Stimulated activated CD4-positive, alpha-beta T cell treated with anti-CD3 and anti-CD28 coated beads, TNF-alpha, amount 100 ng/mL, for 4 hours (primary cell): ENCODE measurements at places on chromosomes 2 and 18.

DNA sequence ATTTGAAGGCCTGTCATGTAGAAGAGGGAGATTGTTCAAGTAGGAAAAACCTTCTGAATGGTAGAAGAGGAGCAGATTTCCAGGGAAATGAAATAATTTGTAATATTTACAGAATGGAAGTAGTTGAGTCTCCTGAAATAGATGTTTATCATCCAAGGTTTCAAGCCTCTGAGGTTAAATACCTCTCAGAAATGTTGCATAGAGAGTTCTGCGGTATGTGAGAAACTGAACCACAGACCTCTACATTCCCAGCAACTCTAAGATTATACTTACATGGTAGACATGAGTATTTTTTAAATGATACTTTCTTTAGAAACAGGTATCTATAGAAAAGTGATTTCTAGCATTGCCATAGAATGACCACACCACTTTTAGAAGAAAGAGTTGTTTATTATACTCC lies 379.8 kb upstream of the FANCL start:
- no peak for DNase-seq

- no peak for DNase-seq
These were observed 46.5 kb downstream of the AQP4 start for GRCh38 chr18:26819046-26819445.

GRCh38 chr18:13477147-13477683 lies 249.1 kb downstream of the FAM210A start:
- DNase-seq = no peak

DNA sequence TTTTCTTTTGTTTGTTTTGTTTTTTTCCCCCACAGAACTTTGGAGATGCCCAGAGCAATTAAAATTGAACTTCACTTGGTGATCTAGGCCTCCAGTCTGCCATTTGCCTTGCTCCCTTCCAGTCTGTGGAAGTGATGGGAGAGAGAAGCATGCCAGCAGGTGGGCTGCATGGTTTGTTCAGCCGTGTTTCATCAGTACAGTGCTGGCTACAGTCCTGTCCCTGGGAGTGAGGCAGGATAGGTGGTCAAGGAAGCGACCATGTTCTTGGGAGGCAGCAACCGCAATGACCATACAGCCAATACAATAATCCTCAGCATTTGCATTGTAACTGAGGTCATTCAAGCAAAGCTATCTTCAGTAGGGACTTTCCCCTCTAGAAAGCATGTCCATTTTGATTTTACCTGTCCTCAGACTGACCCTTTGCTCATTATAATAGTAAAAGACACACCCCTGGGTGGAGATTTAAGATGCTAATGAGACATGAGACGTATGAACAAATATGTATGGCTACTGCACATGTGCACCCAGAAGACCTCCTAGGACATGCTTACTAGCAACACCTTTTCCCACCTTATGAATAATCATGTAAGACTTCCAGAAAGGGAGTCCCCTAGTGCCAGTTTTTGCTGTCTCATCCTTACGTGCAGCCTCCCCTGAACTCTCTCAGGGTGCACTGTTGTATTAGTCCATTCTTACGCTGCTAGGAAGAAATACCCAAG lies 11.1 kb upstream of the LIPG start:
- no peak for DNase-seq

DNA sequence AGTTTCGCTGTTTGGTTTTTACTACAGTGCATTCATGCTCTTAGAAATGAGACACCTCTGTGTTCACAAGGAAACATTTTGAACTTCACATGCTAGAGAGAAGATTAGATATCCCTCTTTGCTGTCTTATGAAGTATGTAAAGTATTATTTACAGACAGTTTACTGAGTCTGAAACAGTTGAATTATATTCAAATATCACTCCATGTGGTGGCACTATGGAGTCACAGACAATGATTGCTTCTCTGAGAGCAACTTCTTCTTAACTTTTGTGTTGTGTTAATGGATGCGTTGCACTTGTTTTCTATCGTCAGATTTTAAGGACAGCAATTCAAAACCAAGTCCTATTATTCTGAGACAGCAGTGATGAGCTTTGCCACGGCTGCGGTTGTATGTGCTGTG lies 823.6 kb downstream of the GALR1 start:
- DNase-seq = no peak

GRCh38 chr18:79796531-79797405 lies 970 bp upstream of the KCNG2 start:
- DNase-seq = no peak

DNA sequence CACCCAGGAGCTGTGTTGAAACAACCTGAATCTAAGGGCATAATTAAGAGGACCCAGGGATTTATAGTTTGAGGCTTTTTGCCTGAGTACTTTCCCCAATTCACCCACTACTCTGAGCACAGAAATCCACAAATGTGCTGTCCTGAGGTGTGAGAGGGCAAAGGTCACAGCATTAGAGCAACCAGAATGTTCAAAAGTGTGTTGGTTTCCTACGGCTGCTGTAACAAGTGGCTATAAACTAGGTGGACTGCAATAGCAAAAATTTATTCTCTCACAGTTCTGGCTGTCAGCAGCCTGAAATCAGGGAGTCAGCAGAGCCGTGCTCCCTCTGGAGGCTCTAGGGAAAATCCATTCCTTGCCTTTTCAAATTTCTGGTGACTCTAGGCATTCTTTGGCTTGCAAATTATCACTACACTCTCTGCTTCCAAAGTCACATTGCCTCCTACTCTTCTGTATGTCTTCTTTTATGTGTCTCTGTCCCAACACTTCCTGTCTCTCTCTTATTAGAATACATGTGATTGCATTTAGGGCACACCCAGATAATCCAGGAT lies 91.4 kb upstream of the TACR1 start:
- no peak for DNase-seq

- no peak for DNase-seq
These were observed 269.8 kb downstream of the KLHL29 start for GRCh38 chr2:23654756-23655155.

GRCh38 chr2:210955591-210955990 lies 399.2 kb downstream of the CPS1 start:
- no peak for DNase-seq

DNA sequence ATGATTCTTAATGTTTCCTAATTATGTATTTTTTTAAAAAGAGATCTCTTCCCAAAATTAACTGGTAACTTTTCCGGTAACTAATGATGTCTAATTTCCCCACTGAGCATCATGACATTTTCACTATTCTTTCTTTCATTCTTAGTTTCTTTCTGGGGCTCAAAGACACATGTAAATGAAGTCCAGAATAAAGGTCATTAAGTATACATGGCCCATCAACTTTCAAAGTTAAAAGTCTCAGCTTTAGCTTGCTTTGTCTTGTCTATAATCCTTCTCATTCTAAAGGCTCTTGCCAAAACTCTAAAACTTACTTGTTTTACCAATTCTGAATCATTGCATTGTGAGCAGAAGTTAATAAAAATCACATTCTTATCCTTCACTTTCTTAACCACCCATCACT lies 53.6 kb downstream of the ASXL2 start:
- DNase-seq = no peak

DNA sequence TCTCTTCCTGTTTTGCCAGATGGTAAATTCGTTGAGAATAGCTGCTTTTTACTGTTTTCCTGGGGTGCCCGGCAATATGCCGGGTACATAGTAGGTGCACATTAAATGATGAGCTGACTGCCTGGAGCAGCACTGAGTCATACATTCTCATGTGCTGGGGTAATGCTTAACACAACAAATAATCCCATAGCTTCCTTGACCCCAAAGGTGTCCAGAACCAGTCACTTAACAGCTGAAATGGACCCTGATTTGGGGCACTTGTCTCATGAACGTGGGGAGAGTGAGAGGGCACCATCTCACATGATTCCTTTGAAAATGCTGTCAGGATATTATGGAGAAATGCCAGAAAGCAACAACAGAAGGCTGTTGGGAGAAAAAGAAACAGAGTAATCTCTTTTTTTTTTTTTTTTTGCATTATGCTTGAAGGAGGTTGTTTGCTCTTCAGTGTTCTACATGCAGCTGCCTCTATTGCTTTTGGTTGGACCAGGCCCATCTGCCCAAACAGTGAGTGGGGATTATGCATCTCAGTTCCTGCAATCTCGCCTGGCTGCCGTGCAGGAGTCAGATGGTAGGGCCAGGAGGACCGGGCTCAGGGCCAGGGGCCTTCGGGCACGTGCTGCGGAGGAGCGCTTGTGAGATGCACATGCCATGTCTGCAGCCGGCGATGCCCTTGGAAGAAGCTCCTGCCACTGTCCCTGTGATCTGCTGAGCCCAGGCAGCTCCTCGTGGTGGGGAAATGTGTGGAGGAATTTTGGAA lies 162.1 kb downstream of the SH3RF3 start:
- DNase-seq = no peak

- no peak for DNase-seq
These were observed 147.9 kb downstream of the MYCN start for GRCh38 chr2:16088035-16088801.

GRCh38 chr2:66573821-66574233 lies 138.9 kb downstream of the MEIS1 start:
- no peak for DNase-seq

GRCh38 chr2:203352604-203353255 lies 24.5 kb downstream of the ABI2 start:
- DNase-seq = no peak

- DNase-seq = no peak
These were observed 182.7 kb upstream of the SIX2 start for GRCh38 chr2:45191976-45192375.

- no peak for DNase-seq
These were observed 7.2 kb downstream of the BOLL start for GRCh38 chr2:197777823-197778407.

DNA sequence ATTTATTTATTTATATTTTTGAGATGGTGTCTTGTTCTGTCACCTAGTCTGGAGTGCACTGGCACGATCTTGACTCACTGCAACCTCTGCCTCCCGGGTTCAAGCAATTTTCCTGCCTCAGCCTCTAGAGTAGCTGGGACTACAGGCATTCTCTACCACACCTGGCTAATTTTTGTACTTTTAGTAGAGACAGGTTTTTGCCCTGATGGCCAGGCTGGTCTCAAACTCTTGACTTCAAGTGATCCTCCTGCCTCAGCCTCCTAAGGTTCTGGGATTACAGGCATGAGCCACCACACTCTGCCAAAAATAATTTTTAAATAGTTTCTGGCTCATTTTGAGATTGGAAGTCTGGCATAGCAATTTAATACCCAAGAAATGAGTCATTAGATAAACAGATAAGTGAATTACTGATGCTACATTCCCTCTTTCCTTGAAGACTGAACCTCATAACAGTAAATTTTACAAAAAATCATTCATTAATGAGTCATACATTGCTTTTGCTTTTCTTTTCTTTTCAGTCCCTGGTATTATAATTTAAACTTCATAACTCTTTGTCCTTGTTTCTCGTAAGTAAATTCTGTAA lies 881.6 kb upstream of the PIK3C3 start:
- DNase-seq = no peak

GRCh38 chr18:12048827-12049175 lies 44.8 kb upstream of the ANKRD62 start:
- no peak for DNase-seq

DNA sequence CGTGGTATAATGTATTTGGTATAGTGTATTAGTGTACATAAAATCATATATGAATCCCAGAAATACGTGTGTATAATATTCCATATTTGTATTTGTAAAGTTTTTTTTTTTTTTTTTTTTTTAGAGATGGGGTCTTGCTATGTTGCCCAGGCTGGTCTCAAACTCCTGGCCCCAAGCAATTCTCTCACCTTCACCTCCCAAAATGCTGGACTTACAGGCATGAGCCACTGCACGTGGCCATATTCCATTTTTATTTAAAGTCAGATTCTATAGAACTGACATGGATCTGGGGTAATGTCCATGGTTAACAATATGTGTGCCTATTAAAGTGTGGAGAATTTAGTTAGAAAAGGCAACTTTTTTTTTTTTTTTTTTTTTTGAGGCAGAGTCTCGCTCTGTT lies 71.5 kb downstream of the ANTXR1 start:
- DNase-seq = no peak

DNA sequence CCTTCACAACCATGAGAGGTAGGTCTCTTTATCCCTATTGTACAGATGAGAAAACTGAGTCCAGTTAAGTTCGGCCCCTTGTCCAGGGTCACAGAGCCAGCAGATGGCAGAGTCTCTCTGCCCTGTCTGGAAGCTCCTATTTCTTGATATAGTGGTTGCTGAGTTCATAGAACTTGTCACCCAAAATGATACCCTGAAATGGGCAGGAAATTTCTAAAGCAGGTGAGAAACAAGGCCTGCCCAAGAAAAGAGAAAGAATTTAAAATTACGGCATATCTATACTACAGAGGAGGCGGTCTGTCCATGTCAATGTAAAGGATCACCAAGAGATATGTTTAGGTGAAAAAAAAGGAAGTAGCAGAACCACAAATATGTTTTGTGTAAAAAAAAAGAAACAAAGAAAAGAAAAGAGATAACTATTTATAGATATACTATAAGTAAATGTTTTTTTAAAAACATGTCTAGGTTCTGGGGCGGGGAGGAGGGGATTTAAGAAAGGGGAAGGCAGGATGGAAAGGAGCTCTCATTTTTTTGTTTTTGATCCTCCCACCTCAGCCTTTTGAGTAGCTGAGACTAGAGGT lies 39.8 kb downstream of the MYO7B start:
- no peak for DNase-seq

DNA sequence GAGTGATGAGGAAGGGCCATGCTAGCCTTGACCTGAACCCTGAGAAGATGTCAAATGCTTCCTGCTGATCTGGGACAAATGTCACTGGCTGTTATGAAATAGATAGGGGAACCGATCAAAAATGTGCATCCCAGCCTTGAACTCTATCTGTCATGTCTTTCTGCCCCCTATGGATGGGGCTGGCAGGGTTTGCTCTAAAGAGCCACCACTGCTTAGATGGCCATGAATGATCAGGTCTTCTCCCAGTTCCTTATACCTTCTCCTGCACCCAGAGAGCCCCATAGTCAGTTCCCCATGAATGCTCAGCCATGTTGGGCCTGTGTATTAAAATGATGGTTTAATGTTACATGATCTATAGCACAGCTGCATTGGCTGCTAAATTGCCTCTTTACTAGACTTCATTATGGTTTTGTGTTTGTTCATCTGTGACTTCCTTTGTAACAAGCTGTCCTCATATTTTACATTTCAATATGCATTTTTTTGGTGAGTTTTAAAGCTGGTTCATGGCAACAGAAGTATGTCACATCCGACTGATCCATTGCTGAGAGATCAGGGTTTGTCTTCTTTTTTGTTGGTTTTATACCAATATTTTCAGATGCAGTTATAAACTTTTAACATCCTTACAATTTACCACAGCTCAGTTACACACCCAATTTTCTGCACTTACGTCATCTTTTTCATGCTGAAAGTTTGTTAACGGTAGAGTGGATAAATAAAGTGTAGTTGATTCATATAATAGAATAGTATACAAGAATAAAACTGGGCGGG lies 56.3 kb upstream of the SMAD2 start:
- no peak for DNase-seq

DNA sequence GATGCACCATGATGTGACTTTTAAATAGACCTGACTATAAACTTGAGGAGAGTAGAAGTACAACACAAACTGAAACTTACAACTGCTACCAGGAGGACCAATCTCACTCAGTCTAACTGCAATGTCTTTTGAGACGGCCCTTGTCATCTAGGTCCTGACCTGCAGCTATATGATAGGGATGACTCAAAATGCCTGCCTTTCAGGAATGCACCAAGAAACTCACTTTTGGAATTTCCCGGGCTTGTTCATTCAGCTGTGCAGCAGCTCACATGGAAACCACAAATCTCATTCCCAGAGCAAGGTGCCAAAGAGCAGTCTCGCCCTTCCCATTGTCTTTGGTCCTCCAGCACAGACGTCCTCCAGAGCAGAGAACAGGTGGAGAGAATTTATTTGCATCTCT lies 113.7 kb downstream of the SPOPL start:
- DNase-seq = no peak
